Activated CD4-positive, CD25-positive, alpha-beta regulatory T cell (primary cell): ENCODE measurements at places on chromosomes 12 and 14.

- peak; percentile 9 for DNase-seq
Observed at GRCh38 chr14:50085570-50086320, 30.6 kb downstream of the VCPKMT start.

DNA sequence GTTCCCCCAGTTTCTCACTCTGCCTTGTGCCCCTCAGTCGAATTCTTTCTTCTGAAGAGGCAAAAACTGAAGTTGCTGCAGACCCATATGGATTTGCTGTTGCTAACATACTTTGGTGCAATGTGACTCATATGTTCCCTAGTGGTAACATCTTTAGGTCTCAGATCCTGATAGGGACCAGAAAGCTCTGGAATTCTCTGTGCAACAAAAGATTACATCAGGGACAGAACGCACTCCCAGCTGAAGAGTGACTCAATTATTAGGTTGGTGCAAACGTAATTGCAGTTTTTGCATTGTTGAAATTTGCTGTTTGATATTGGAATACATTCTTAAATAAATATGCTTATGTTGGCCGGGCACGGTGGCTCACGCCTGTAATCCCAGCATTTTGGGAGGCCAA lies 8.2 kb upstream of the DHRS2 start:
- DNase-seq: no peak

- no peak for DNase-seq
Observed at GRCh38 chr12:44703182-44703910, 172.8 kb downstream of the NELL2 start.

- DNase-seq: no peak
Observed at GRCh38 chr12:51763743-51764142, 84.8 kb downstream of the FIGNL2 start.

DNA sequence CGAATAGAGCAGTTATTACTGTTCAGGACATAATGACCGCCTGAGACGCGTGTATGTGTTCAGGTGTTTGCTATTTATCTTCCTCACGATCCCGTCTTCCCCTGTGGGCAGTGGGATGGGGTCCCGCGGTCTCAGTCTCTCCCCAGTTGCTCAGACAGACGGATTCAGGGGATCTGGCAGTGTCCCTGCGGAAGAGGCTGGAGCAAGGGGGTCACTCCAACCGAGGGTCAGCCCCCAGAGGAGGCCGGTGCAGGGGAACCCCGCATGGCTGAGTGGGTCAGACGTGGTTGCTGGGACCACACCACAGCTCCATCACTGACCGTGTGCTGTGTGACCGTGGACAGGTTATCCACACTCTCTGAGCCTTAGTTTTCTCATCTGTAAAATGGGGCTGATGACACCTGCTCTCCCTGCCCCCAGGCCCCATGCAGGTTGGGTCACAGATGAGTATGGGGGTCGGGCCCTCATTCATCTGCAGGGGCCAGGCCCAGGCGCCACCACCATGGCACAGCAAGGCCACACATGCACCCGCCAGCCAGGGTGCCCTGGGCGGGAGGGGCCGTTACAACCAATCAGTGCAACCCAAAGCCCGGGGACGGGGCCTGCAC lies 5.2 kb downstream of the MMP17 start:
- no peak for DNase-seq

GRCh38 chr12:107207931-107208525 lies 114.7 kb upstream of the CRY1 start:
- DNase-seq: no peak
